ENCODE measurements at places on chromosomes 16 and 17. TPM values are rescaled to one million over a fixed set of nuclear protein-coding genes. Genes with fewer than 3 reads are reported as not detected.

DNA sequence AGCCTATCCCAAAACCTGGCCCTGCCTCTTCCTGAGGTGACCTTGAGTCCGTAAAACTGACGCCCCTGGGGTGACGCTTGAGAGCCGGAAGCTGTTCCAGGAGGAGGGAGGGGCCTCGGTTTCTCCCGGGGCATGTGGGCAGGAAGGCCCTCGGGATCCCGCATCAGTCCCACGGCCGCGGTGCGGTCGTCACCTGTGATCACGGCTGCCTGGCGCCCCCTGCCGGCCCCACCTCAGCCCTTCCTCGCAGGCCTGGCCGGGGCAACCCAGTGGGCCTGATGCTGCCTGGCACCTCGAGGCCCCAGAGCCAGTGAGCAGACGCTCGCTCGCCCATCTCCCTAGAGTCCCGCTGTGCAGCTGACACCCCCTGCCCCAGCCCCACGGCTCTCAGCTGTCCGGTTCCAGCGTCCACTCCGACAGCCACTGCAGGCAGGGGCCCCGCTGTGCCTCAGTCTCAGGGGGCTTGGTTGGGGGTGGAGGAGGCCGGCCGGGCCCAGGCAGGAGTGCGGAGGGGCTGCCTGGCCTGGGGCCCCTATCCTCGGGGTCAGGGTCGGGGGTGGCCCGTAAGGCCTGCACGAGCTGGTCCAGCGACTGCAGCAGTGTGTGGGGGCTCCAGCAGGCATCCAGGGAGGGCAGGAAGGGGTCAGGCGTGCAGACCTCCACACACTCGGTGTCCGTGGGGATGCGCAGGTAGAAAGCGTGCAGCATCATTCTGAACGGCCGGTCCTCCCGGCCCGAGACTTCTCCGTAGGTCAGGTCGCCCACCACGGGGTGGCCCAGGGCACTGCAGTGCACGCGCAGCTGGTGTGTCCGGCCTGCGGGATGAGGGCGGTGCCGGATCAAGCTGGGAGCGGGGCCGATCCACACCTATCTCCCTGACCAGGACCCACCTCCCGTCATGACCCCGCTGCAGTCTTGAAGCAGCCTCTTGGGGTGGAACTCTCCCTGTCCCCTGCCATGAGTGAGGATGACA lies 2.3 kb downstream of the RPUSD1 start:
- H3K36me3 ChIP-seq: peaks cover 2% of the 10 kb centered on the region
- H3K4me3 ChIP-seq: peak overlapping the region; percentile 92
- peak; percentile 60 for DNase-seq

CCL7 gene
- not detected for total RNA-seq

DNA sequence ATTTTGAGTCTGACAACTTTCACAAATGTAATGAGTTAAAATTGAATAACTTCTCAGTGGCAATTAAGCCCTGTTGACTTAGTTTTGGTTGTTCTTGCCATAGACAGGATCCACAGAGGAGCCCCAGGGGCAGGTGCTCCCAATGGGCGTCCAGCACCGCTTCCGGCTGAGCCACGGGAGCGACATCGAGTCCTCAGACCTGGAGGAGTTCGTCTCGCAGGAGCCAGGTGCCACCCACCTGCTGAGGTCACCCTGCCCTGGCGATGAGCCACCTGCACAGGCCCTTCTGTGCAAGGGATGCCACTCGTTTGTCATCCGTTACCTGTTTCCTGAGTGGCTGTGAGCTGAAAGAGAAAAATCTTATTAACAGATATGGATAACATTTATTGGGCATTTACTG lies 10.7 kb downstream of the CCDC40 start:
- H3K27me3 ChIP-seq: peaks cover 6% of the 10 kb centered on the region
- H3K27ac ChIP-seq: no peak overlapping the region
- H3K4me3 ChIP-seq: no peak overlapping the region
- H3K4me1 ChIP-seq: no peaks in the 10 kb centered on the region

- H3K4me1 ChIP-seq: peaks cover 14% of the 10 kb centered on the region
- H3K27ac ChIP-seq: peak within 1 kb of the TSS; percentile 86
- peaks cover 1% of the 10 kb centered on the region for H3K36me3 ChIP-seq
- peaks cover 30% of the 10 kb centered on the region for H3K27me3 ChIP-seq
- peak within 1 kb of the TSS; percentile 90 for H3K4me3 ChIP-seq
These were observed at the start of gene FKBP10 for GRCh38 chr17:41812381-41813151. TSS of gene FKBP10 (plus strand) at chr17:41813004. CDS start at chr17:41813035, 31 bp downstream.

DNA sequence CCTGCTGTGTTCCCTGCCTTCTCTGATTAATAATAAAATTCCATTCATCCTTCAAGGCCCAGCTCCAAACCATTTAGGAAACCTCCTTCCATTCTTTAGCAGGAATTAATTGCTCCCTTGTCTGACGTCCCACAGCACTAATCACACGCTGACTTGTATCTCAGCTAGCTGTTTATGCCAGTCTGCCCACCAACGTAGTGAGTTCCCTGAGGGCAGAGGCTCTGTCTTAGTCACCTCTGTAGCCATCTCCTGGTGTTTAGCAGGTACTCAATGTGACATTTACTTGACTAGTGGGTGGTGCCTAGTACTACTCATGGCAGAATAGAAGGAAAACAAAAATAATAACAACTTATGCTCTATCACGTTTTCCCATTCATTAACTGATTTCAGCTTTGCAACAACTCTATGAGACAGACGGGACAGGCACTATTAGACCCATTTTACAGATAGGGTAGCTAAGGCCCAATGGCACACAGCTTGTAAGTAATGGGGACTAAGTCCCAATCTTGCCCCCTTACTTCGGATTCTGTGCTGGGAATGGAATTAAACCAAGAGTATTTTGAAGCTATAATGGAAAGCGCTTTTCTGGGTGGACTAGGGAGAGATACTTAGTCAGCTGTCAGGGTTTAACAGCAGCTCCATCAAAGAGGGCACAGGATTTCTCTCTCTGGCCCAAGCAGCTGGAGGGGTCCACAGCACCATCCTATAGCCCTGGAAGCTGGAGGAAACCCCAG lies 931 bp upstream of the WIPF2 start:
- peak overlapping the region; percentile 100 for H3K27ac ChIP-seq
- H3K36me3 ChIP-seq: peaks cover 4% of the 10 kb centered on the region
- H3K4me1 ChIP-seq: peaks cover 30% of the 10 kb centered on the region
- H3K27me3 ChIP-seq: no peaks in the 10 kb centered on the region

GP1BA gene
- total RNA-seq: not detected

DNA sequence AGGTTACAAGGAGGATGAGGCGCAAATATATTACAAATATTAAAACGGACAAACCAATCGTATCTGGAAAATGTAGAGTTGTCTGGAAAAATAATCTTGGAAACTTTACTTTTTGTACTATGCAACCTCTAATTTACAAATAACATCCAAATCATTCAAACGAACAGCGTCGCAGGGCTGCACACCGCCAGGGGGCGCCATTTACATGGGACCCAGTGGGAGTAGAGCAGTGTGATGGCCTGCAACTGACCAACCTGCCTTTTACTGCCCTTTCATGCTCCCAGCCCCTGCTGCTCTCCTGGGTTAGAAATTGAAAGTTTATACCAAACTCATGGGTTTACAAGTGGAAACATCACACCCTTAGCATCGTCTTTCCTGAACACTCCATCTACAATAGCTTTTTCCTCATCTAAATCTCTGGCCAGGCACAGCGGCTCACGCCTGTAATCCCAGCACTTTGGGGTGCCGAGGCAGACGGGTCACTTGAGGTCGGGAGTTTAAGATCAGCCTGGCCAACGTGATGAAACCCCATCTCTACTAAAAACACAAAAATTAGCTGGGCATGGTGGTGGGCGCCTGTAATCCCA lies 10.0 kb downstream of the PITPNC1 start:
- no peak overlapping the region for H3K4me3 ChIP-seq
- peaks cover 46% of the 10 kb centered on the region for H3K4me1 ChIP-seq
- H3K36me3 ChIP-seq: peaks cover under 1% of the 10 kb centered on the region
- H3K27ac ChIP-seq: no peak overlapping the region

GRCh38 chr16:3915426-3916260 lies 35.1 kb upstream of the CREBBP start:
- H3K36me3 ChIP-seq: no peaks in the 10 kb centered on the region
- DNase-seq: no peak
- no peaks in the 10 kb centered on the region for H3K4me1 ChIP-seq
- no peak overlapping the region for H3K27ac ChIP-seq
- peaks cover 5% of the 10 kb centered on the region for H3K27me3 ChIP-seq

TVP23A gene
- not detected for total RNA-seq

DNA sequence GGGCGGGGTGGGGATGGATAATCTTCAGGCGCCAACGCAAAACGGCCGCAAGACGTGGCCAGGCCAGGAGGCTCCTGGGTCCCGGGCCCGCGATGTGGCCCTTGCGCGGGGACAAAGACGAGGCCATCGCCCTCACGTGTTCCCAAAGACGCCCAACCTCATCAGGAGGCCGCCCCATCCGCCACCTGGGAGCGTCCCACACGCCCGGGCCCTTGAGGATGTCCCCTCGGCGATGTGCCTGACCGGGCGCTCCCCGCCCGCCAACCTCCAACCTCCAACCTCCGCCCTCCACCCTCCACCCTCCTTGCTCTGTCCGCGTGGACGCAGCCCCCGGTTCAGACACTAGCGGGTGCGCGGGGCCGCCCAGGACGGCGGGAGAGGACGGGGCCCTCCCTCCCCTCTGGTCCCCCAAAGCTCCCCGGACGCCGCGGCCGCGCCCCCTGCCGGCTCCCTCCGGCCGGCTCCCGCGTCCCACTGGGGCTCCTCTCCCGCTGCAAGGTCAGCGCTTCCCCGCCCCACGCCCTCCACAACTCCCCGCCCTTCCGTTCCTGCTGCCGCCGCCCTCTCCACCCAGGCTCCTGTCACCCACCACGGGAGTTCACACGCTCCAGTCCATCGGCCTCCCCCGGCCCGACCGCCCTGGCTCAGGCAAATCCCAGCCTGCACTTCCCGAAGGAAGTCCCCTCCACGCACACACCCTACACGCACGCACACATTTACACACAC lies 250.8 kb upstream of the RPL38 start:
- H3K36me3 ChIP-seq: no peaks in the 10 kb centered on the region
- H3K4me3 ChIP-seq: no peak overlapping the region
- peaks cover 10% of the 10 kb centered on the region for H3K27me3 ChIP-seq
- DNase-seq: no peak

GRCh38 chr17:65514082-65514481 lies 47.4 kb downstream of the AXIN2 start:
- peaks cover 49% of the 10 kb centered on the region for H3K27me3 ChIP-seq
- H3K4me3 ChIP-seq: no peak overlapping the region
- no peak for DNase-seq
- peak overlapping the region; percentile 34 for H3K27ac ChIP-seq
- H3K36me3 ChIP-seq: no peaks in the 10 kb centered on the region

DNA sequence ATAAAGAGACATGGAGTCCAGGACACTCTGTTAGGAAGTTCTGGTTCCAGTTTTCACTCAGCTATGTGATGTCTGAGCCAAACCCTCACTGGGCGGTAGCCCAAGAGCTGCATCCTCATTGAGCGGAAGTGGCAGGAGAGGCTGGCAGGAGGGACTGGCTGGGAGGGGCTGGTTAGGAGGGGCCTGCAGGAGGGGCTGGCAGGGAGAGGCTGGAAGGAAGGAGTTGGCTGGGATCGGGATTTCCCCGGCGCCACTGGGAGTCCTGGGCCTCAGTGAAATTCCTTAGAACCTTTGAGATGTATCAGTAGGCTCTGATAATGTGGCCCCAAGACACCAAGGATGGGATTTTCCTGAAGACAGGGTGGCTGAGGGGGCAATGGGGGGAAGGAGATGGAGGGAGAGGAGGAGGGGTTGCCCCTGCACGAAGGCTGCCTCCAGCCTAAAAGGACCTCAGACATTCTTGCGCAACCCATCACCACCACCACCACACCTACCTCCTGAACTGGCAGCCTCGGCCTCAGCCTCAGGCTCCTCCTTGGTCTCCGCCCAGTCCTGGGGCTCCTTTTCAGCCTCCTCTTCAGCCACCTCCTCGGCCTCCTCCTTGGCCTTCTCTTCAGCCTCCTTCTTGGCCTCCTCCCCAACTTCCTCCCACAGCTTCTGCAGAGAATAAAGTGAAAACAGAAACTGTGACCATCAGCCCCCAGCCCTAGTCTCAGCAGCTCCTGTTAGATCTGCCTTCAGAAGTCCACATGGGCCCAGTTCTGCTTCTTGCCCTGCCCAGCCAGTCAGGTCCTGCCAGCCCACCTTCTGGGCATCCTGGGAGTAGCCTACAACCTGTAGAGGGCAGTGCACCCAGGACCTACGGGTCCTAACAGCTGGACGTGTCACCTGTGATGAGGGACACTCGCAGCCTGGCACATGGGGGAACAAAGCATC lies 31.7 kb downstream of the CNGB1 start:
- no peaks in the 10 kb centered on the region for H3K4me1 ChIP-seq
- no peak overlapping the region for H3K4me3 ChIP-seq
- H3K36me3 ChIP-seq: no peaks in the 10 kb centered on the region

DNA sequence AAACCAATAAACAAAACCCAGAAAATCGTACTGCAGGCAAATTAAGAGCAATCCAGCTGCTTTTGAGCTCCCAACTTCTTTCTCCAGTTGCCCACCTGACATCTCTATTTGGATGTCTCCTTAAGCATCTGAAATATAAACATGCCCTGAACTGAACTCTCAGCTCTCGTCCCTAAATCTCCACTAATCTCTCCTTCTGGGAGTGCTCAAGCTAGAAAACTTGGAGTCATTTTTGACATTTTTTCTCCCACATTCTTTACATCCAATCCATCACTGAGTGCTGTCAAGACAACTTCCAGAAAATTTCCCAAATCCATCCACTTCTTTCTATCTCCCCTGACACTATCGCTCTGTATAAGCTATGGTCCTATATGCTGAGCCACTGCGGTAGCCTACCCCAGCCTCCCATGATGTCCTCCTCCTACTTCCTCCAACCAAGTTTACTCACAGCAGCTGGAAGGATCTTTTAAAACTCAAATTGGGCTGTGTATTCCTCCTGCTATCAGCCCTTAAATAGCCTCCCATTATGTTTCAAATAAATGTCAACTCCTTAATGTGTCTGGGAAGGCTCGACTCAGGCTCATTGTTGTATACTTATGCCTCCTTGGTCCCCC lies 53.1 kb downstream of the HS3ST3B1 start:
- H3K4me1 ChIP-seq: peaks cover 10% of the 10 kb centered on the region
- no peak overlapping the region for H3K4me3 ChIP-seq
- no peak for DNase-seq

CCL17 gene
- total RNA-seq: 1.3 TPM

DNA sequence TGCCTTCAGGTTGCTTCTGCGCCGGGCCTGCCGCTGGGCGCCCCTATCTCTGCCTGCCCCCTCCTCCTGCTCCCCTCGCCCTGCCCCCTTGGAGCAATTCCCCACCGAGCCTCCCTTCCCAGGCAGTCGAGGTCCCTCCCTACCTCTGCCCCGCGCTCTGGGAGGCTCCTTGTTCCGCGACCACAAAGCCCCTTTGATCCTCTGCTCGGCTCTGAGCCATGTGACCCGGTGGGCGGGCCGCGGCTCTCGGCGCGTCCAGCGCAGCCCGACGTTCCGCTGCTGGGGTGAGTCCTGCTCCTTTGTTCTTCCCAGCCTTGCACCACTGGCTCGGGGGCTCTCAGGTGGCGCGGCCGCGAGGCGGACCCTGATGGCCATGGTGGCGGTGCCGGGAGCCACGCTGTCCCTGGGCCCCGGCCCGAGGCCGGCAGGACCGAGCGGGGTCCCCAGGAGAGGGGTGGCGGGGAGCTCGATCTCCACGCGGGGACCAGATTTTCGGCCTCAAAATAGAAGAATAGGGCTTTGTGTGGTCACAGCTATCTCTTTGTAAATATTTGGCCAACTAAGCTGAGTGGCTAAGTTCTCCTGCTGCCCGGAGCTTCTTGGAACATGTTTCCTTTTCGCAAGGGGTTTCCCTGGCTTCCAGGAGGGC lies 310.6 kb downstream of the SEC14L1 start:
- H3K27me3 ChIP-seq: no peaks in the 10 kb centered on the region
- H3K4me1 ChIP-seq: peaks cover 66% of the 10 kb centered on the region
- H3K4me3 ChIP-seq: peak overlapping the region; percentile 95
- DNase-seq: peak; percentile 68
- H3K36me3 ChIP-seq: peaks cover 21% of the 10 kb centered on the region

HYDIN gene
- total RNA-seq: 0.17 TPM
